Activated CD8-positive, alpha-beta T cell treated with anti-CD3 and anti-CD28 coated beads, Interleukin-2, amount 10 ng/mL, durations not matched to agents 7 days and 5 days (primary cell): ENCODE measurements at places on chromosomes 16 and 17.

DNA sequence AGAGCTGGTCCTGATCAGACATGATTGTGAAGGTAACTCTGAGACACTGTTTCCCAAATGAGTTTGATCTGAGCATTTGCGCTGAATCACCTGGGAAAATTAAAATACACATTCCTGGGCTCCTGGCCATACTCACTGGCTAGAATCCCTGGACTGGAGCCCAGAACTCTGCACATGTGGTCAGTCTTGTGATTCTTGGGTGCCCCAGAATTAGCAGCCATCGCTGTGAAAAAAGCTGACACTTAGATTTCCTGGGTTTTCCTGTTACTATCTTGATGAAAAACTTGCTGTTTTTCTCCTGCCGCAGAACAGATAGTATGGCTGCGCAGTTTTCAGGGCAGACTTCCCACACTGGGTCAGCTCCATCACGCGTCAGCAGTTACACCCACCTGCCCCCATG is 24.6 kb downstream of the NECAB2 start:
- no peak overlapping the region for H3K4me3 ChIP-seq
- H3K4me1 ChIP-seq: peaks cover 8% of the 10 kb centered on the region
- H3K36me3 ChIP-seq: peaks cover 2% of the 10 kb centered on the region
- H3K27me3 ChIP-seq: peaks cover 47% of the 10 kb centered on the region
- no peak for DNase-seq

DNA sequence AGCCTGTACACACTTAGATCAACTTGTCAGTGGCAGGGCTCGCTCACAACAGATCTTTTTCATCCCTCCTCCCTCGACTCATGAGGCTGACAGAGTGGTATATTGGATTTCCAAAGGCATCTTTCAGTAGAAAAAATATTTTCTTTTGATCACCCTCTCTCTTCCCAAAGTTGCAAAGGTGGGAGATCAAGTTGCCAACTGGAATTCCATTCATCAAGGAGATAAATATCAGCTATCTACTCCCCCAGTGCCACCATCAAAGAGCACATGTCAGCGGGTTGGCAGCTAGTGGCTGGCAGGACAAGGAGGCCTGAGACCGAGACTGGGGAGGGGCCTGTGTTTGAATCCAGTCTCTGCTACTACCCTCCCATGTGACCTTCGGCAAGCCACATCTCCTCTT is 539.7 kb upstream of the CDH11 start:
- no peak for DNase-seq
- no peaks in the 10 kb centered on the region for H3K4me1 ChIP-seq
- H3K4me3 ChIP-seq: no peak overlapping the region
- H3K27me3 ChIP-seq: no peaks in the 10 kb centered on the region

DNA sequence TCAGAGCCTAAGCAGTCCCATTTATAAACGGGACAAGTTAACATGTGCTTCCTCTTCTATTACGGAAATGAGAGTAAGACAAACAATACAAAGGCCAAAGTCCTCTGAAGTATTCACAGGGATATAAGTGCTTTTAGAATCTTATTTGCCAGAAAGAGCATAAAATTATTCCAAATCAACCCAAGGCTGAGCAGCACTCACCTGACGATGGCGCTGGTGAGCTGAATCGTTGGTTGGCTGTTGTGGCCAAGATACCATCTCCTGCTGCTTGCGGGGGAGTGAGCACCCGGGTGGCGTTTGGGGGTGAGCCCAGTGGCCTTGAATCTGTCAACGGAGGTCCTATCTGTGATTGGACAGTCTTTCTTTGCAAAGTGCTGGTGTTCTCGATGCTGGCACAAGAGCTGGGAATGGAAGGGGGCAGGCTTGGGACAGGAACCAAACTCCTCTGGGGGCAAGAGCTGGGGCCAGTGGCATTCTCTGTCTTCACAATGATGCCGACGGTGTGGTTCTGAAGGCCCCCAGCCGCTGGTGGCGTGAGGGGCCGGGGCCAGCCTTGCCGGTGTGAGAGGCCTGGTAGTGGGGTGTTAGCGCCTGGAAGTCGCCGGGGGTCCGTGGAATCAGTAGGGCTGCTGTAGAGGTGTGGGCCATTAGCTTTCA is 9.5 kb upstream of the DHRS13 start:
- peaks cover 80% of the 10 kb centered on the region for H3K36me3 ChIP-seq
- no peaks in the 10 kb centered on the region for H3K4me1 ChIP-seq
- H3K27me3 ChIP-seq: no peaks in the 10 kb centered on the region
- no peak overlapping the region for H3K4me3 ChIP-seq

GRCh38 chr16:67657751-67658518 is 2.1 kb downstream of the ACD start:
- peak overlapping the region; percentile 12 for H3K27ac ChIP-seq
- no peaks in the 10 kb centered on the region for H3K27me3 ChIP-seq
- H3K36me3 ChIP-seq: peaks cover 26% of the 10 kb centered on the region
- DNase-seq: no peak
- H3K4me3 ChIP-seq: peak overlapping the region; percentile 89

GRCh38 chr17:1966274-1967086 is 58.7 kb downstream of the RTN4RL1 start:
- H3K4me3 ChIP-seq: no peak overlapping the region
- no peak for DNase-seq
- H3K27ac ChIP-seq: no peak overlapping the region
- peaks cover 20% of the 10 kb centered on the region for H3K4me1 ChIP-seq
- H3K36me3 ChIP-seq: no peaks in the 10 kb centered on the region

- H3K27me3 ChIP-seq: no peaks in the 10 kb centered on the region
- DNase-seq: peak; percentile 39
- peak overlapping the region; percentile 87 for H3K27ac ChIP-seq
- H3K4me1 ChIP-seq: peaks cover 50% of the 10 kb centered on the region
- peaks cover 22% of the 10 kb centered on the region for H3K36me3 ChIP-seq
Observed at GRCh38 chr16:69188236-69188549, 1.2 kb downstream of the SNTB2 start.

GRCh38 chr16:85258629-85259028 is 146.4 kb upstream of the CIBAR2 start:
- no peak overlapping the region for H3K27ac ChIP-seq
- DNase-seq: no peak
- no peak overlapping the region for H3K4me3 ChIP-seq
- peaks cover 30% of the 10 kb centered on the region for H3K27me3 ChIP-seq

- H3K27ac ChIP-seq: no peak overlapping the region
- no peak overlapping the region for H3K4me3 ChIP-seq
- H3K27me3 ChIP-seq: peaks cover 8% of the 10 kb centered on the region
- no peaks in the 10 kb centered on the region for H3K36me3 ChIP-seq
- DNase-seq: peak; percentile 15
Observed at GRCh38 chr16:66502020-66502913, 47.7 kb downstream of the TK2 start.

DNA sequence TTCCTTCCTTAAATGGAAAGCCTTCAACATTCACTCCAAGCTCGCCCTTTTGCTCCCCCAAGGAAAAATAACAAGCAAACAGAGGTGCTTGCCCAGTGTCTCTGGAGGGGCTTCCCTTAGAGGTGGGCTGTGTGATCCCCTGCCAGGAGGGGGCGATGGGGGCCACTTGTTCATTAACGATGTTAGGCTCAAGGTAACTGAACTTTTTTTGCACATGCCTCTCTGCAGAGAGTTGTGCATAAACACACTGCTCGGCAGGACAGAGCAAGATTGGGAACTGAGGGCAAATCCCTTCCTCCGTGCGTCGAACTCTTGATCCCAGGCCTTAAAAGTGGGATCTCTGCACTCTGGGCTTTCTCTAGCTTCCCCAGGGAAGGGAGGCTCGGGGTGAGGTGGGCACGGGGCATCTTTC is 15.5 kb upstream of the NAGLU start:
- no peak overlapping the region for H3K27ac ChIP-seq
- no peaks in the 10 kb centered on the region for H3K36me3 ChIP-seq
- H3K4me1 ChIP-seq: peaks cover 7% of the 10 kb centered on the region
- no peak overlapping the region for H3K4me3 ChIP-seq

- H3K27ac ChIP-seq: no peak overlapping the region
- H3K4me3 ChIP-seq: no peak overlapping the region
- H3K36me3 ChIP-seq: peaks cover 11% of the 10 kb centered on the region
- no peaks in the 10 kb centered on the region for H3K27me3 ChIP-seq
Observed at GRCh38 chr17:17789828-17790636, 46.8 kb downstream of the SREBF1 start.

DNA sequence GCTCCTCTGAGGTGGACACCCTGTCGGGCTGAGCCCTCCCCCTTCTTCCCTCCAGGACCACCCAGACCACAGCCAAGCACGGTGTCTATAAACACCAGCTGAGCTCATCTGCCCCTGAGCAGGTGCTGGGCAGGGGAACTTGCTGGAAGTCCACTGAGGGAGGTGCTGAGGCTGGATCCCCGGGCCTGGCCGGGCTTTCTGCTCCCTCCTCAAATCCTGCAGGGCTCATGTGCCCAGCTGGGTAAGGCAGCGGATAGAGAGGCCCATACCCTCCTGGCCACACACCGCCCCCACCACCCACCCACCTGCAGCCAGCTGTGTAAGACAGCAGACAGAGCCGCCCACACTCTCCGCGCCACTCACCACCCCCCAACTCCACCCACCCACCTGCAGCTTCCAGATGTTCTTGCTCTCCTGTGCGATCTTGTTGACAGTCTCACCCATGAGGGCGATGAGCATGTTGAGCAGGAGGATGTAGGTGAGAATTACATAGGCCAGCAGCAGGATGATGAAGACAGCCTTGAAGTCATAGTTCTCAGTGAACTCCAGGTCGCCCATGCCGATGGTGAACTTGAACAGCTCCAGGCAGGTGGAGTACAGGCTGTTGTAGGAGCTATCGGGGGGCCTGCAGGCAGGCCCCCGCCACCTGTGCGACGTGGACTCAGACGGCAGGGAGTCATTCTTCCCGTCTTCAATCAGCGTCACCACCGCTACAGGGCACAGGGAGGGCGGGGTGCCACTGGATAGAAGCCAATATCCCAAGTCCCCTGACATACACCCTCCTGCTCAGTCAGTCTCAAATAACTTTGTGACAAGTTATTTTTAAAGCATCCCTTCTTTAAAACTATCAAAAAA is 15.9 kb upstream of the TRPV3 start:
- no peaks in the 10 kb centered on the region for H3K27me3 ChIP-seq
- H3K36me3 ChIP-seq: peaks cover 4% of the 10 kb centered on the region
- no peaks in the 10 kb centered on the region for H3K4me1 ChIP-seq
- no peak overlapping the region for H3K4me3 ChIP-seq
- no peak for DNase-seq

DNA sequence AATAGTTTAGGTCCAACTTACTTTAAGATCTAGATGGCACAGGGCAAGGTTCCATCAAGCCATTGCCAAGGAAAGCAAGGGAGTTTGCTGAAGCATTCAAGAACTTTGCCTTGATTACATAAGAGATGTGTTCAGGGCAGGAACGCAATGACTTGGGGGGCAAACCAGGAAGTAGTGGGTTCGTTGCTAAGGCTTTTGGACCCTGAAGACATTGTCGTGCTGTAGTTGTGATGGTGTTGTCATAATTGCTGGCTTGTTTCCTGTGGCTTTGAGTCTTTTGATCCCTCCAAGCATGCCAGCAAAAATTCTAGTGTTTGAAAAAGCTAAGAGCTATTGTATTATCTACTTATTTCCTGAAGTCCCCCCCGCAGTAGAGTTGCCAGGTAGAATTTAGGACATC is 70.7 kb upstream of the HNF1B start:
- H3K27ac ChIP-seq: no peak overlapping the region
- DNase-seq: no peak
- H3K36me3 ChIP-seq: no peaks in the 10 kb centered on the region
- peaks cover 20% of the 10 kb centered on the region for H3K4me1 ChIP-seq

DNA sequence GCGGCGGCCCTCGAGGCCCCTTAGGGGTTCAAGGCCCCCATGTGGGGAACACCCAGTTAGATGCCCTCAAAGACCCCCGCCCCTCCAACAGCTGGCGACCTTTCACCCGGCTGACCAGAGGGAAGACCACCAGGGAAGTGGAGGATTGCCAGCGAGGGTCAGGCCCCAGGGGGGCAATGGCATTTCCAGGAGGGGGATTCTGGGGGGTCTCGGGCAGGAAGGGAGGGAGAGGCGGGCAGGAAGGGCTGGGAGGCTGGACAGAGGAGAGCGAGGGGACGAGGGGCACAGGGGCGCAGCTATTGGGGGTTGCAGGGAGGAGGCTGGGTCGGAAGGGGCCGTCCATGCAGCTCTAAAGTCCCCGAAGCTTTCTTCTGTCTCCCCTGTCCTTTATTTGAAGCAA is 139.5 kb downstream of the C16orf95 start:
- H3K4me1 ChIP-seq: no peaks in the 10 kb centered on the region
- DNase-seq: no peak
- no peak overlapping the region for H3K4me3 ChIP-seq

- H3K4me3 ChIP-seq: no peak overlapping the region
- H3K4me1 ChIP-seq: peaks cover 51% of the 10 kb centered on the region
- no peaks in the 10 kb centered on the region for H3K27me3 ChIP-seq
- peak; percentile 77 for DNase-seq
Observed at GRCh38 chr17:5049314-5049841, 14.2 kb upstream of the SLC52A1 start.

GRCh38 chr16:79097166-79097565 is 503.4 kb downstream of the MAF start:
- no peak overlapping the region for H3K27ac ChIP-seq
- H3K4me1 ChIP-seq: peaks cover 21% of the 10 kb centered on the region
- peaks cover 30% of the 10 kb centered on the region for H3K27me3 ChIP-seq

DNA sequence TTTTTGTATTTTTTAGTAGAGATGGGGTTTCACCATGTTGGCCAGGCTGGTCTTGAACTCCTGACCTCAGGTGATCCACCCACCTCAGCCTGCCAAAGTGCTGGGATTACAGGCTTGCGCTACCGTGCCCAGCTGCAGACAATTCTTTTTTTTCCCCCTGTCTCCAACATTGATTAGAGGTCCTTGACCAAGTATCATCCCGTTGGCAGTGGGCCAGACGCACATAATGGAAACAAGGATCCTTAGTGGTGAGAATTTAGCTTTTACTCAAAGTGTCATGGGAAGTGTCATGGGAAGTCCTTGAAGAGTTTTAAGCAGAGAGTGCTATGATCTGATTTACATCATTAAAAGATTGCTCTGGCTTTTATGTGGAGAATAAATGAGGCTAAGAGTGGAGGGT is 2.1 kb upstream of the FBXO47 start:
- H3K4me1 ChIP-seq: peaks cover 28% of the 10 kb centered on the region
- DNase-seq: peak; percentile 15
- no peaks in the 10 kb centered on the region for H3K36me3 ChIP-seq
- H3K4me3 ChIP-seq: no peak overlapping the region
- H3K27me3 ChIP-seq: peaks cover 4% of the 10 kb centered on the region
- no peak overlapping the region for H3K27ac ChIP-seq

GRCh38 chr17:34570506-34570905 is 8.9 kb upstream of the TMEM132E start:
- H3K27ac ChIP-seq: no peak overlapping the region
- DNase-seq: no peak
- no peaks in the 10 kb centered on the region for H3K4me1 ChIP-seq
- H3K27me3 ChIP-seq: peaks cover 38% of the 10 kb centered on the region

DNA sequence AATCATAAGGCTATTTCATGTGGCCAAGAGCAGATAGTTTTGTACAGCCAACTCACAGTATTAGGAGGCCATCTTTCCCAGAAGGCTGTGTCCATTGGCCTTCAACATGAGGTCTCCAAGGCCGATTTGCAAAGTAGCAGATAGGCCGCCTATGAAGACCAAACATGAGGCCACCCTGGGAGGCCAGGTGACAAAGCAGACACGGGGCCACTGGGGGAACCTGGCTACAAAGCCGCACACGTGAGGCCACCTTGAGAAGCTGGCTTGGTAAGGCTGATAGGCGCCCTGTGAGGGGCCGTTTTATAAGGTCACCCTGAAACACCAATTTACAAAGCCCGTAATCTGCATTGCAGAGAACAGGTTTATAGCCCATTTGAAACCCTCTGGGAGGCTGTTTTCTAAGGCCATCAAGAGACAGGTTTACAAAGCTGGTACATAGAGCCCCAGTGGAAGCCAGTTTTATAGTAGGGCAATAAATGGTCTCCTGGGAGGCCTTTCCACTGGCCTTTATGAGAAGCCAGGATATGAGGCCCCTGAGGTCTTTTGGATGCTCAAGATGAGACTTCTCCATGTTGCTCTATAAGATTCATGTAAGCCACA is 4.9 kb downstream of the KDM8 start:
- peaks cover 27% of the 10 kb centered on the region for H3K36me3 ChIP-seq
- H3K27ac ChIP-seq: no peak overlapping the region
- no peak overlapping the region for H3K4me3 ChIP-seq
- H3K4me1 ChIP-seq: peaks cover 28% of the 10 kb centered on the region
- no peaks in the 10 kb centered on the region for H3K27me3 ChIP-seq
- no peak for DNase-seq
